HFF-Myc (cell line): ENCODE measurements at places on chromosomes 3 and 15.
A peak's percentile ranks its signal among the peaks of the same experiment; 100 is the strongest.

DNA sequence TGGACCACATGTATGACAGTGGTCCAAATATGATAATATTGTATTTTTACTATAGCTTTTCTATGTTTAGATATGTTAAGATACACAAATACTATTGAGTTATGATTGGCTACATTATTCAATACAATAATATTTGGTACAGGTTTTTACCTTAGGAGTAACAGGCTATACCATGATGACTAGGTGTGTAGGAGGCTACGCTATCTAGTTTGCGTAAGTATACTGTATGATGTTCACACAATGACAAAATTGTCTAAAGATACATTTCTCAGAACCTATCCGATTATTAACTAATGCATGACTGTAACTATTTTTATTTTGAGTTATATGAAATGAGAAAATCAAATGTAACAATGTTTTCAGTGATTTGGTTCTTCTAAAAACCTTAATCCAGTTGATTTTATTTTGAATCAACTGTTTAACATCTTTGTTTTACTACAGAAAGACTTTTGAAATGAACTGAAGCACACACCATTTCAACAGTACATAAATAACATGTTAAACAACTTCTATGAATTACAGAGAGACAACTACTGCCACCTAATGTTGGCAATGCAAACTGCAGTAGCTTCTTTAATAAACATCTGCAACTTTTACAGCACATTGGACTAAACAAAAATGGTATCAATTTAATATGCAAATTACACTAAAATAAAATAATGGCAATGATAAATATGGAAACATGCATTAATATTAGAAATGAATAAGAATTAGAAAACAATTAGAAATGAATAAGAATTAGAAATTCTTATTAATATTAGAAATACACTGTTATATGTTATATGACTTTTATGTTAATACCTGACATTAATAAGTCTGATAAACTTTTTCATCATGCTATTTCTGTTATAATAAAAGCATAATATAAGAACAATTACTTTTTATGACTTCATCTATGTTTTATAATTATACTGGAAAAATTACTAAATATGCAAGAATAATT is 255.7 kb downstream of the MBNL1 start:
- peak; percentile 51 for DNase-seq

- no peak for DNase-seq
Observed at GRCh38 chr3:179967622-179968021, 69.1 kb downstream of the PEX5L start.

DNA sequence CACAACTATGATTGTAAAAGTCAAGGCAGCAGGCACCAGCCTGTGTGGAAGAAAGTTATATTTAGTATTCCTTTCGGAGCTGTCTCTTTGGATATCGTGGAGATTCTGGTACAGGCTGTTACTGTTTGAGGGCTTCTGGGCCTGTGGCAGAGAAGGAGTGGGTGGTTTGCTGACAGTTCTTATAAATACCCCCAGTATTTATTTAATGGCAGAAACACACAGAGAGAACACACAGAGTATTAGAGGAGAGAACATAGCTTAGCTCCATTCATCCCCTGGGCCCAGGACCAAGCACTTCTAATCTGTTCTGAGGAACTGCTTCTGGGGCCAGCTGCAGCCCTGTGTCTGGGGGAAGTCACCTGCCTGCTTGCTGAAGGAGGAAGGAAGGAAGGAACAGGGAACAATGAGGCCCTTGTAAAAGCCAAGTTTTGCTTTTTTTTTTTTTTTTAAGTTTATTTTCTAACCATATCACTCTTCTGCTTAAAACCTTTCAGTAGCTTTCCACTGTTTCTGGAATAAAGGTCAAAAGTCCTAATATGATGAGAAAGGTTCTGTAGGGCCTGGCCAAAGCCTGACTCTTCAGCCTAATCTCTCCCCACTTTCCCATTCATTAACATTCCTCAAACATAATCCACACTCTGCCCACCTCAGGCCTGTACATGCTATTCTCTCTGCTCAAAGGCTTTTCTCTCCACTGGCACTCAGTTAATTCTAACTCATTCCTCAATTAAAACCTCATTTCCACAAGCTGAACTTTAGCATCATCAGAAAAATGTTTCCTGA is 11.8 kb upstream of the PP2D1 start:
- no peak for DNase-seq

- DNase-seq, result no peak
Observed at GRCh38 chr3:58580826-58581327, 3.7 kb upstream of the FAM107A start.

GRCh38 chr3:156694536-156694935 is 20.1 kb downstream of the TIPARP start:
- DNase-seq, result no peak

- DNase-seq, result peak; percentile 89
Observed at GRCh38 chr3:112676659-112677234, 35.8 kb upstream of the CCDC80 start.

- DNase-seq, result no peak
Observed at GRCh38 chr3:51948016-51948580, 5.9 kb downstream of the PARP3 start.

DNA sequence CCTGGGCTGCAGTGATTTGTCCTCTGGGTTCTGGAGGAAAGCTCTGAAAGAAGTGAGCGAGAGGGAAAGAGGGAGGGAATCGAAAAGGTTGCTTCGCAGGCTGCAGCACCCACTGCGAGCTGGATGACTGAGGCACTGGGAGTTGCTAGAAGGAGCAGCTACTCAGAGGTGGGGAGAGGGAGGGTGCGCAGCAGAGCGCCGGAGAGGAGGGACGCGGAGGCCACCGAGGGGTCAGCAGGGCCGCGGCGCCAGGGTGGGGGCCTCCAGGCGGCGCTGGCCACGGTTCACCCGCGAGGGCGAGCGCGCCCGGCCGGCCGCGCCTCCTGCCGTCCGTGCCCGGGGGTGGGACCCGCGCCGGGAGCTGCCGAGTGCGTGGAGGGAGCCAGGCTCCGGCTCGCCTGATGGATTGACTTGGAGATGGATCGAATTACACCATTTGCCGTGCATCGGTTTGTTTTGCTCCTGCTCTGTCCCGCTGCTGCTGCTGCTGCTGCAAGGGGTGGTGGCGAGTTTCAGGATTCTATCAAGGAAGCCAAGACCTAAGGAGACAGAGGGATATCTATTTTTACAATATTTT is at the start of gene SEMA6D:
SEMA6D (plus strand) TSS at position 470 of the 577 bp plus-strand sequence. CDS start 42,294 bp downstream, outside the sequence.
- peak; percentile 36 for DNase-seq

DNA sequence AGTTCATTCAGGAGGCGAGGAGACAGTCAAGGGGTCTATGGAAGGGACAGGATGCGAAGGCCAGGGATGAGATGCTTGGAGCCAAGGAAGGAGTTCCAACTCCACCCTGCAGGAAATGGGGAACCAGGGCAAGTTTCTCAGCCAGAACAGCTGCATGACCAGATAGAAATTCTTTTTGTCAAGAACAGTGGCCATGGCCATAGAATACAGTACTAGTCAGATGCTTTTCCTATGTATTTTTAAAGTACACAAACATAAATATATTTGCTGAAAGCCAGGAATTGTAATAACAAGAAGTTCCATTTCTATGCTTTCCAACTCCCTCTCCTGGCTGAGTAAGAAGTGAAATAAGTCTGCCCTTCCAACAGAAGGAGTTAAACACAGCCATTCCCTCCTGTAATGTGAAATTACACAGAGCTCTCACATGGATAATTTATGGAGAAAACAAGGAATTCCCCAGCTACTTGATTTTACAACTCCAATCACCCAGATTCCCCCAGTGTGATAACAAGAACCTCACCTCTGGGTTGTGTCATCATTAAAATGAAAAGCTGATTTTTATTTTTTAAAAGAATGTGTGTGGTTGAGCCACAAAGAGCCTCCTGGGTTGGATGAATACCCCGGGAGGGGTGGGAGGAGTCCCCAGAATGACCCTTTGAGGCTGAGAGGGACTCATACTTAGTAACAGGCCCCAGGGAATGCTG is 124.6 kb upstream of the ARHGEF3 start:
- DNase-seq, result no peak

GRCh38 chr3:49469037-49469935 is 781 bp upstream of the DAG1 start:
- DNase-seq, result peak; percentile 59

- DNase-seq, result no peak
Observed at GRCh38 chr3:71930056-71930991, 145.4 kb upstream of the PROK2 start.

DNA sequence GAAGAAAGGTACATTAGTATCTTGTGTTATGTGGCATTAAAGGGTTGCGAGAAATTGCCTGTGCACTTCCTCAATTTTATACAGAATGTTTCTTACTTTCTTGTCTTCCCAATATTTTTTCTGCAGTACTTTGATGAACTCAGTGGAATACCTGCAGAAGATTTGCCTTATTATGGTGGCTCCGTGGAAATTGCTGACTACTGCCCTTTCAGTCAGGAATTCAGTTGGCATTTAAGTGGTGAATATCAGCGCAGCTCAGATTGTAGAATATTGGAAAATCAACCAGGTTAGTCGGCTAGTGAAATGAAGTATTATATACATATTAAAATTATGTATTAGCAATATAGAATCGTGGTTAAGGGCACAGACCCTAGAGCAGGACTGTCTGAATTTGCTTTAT is 61.3 kb downstream of the LMLN start:
- DNase-seq, result no peak

DNA sequence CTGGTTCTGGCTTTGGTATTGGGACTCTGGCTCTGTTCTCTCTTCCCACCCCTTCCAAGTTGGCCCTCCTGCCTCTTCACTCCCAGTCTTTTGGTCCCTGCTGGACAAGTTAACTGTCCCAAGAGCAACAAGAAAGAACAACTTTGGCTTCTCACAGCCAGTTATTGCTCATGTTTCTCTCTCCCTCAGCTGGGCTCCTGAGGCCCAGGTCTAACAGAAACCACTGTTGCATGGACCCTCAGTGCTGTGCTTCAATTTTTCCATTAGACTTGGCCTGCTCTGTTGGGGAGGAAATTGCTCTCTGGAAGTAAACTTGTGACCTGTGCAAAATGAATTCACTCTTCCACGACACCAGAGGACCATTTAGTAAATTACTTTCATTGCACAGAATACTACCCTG is 64.5 kb downstream of the CHST2 start:
- DNase-seq, result no peak

DNA sequence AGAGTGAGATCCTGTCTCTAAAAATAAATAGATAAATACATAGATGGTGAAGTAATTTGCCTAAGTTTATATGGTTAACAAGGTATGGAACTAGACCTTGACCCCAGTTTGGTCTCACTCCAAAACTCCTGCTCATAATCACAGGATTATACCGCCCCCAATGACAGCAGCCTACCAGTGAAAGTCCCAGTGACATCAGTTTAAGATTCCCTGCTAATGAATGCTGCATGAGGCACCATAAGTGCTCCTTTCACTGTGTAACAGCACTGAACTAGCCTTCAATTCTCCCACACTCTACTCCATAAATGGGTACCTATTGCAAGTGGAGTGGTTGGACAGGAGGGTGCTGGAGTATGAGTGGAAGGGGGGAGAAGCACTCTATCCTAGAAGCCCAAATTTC is 23.7 kb upstream of the THSD4 start:
- no peak for DNase-seq

DNA sequence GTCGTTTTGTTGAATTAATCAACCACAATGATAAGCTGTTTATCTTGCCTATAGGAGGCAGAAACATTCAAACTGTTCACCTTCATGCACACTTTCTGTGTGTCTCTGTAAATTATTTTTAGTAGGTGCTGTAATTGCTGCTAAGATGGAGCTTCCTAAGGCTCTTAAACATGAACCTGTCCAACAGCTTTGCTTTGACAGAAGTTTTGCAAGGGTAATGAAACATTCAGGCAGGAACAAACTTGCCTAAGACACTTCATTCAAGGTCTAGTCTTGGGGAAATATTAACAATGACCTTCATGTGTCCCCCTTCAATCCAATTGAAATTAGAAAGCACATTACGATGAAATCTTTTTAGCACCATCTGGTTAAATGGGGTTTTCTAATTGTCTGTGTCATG is 156.1 kb downstream of the DIPK2A start:
- DNase-seq, result no peak

GRCh38 chr3:24496529-24497482 is 2.2 kb upstream of the THRB start:
- peak; percentile 41 for DNase-seq

DNA sequence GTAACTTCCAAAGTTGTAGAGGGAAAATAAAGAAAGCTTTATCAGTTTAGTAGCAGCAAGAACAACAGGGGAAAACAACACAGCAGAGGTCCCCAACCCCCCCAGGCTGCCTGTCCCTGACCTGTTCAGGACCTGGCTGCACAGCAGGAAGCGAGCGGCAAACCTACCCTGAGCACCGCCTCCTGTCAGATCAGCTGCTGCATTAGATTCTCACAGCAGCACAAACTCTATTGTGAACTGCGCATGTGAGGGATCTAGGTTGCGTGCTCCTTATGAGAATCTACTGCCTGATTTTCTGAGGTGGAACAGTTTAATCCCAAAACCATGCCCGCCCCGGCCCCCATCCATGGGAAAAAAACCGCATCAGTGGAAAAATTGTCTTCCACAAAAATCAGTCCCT is 40.3 kb downstream of the USP50 start:
- DNase-seq, result no peak

DNA sequence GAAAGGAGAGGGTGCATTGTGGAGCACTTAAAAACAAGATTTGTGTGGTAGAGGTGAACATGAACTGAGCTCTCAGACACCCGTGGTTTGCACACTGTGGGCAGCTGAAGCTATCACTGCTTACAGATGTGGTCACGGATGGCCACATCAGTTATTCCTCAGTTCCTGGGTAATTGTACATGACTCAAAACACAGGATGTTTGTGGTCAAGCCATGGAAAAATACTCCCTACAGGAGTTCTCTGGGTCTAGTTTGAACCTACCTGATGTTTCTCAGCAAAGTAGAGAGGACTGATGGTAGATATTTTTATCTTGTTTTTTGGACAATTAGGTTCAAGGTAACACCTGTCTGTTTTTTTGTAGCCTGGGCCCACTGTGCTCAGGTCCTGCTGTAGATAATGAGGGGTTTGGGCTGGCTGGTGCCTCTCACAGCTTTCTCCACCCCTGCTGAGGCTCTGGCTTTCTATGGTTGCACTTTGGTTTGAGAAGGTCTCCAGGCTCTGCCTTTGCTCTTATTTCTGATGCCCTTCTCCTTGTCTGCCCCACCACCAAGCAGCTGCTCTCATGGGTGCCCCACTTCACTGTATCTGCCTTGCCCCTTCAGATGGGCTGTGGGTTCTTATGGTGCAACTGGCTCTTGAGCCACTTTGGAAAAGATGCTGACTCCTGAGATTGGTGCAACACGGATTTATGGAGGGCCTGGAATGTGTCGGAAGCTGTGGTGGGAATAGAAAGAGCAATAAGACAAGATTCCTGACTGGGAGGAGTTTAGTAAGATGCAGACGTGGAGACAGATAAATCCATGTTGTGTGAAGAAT is 40.1 kb downstream of the CDCP1 start:
- DNase-seq, result peak; percentile 85
